Sigmoid colon (tissue), 7 donors: ENCODE measurements at places on chromosomes 12 and 14. TPM values are rescaled to one million over a fixed set of nuclear protein-coding genes. Genes with fewer than 3 reads are reported as not detected.
A peak's percentile ranks its signal among the peaks of the same experiment; 100 is the strongest.

DNA sequence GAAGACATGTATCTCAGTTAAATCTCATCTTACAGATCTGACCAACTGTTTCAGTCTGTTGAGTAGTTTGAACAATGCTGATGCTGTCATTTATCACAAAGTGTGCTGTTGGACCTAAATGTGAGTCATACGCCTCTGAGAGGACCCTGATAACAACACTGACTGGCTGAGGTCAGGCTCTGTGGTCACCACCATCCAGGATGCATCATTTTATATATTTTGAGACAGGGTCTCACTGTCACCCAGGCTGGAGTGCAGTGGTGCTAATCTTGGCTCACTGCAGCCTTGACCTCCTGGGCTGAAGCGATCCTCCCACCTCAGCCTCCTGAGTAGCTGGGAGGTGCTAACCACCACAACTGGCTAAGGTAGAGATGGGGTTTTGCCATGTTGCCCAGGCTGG is 181.0 kb upstream of the RGS6 start:
- H3K4me1 ChIP-seq = peaks cover 8% of the 10 kb centered on the region
- H3K4me3 ChIP-seq = no peak overlapping the region
- H3K27ac ChIP-seq = no peak overlapping the region
- no peaks in the 10 kb centered on the region for H3K36me3 ChIP-seq
- DNase-seq = no peak

AQP6 gene
- total RNA-seq = 0.14 TPM

HSPB8 gene
- 448 TPM for total RNA-seq

DNA sequence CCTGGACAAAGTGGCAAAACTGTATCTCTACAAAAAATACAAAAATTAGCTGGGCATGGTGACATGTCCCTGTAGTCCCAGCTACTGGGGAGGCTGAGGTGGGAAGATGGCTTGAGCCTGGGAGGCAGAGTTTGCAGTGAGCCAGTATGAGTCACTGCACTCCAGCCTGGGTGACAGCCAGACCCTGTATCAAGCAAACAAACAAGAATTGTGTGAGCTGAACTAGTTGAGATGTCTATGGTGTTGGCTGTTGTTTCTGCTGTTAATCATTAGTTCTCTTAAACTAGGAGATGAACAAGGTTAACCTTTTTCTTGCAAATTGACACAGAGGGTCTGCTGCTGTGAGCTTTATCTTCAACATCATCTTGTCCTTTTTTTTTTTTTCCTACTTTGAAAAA is 23.6 kb downstream of the RASSF3 start:
- H3K36me3 ChIP-seq = no peaks in the 10 kb centered on the region
- H3K27ac ChIP-seq = peak overlapping the region; percentile 66
- peaks cover 46% of the 10 kb centered on the region for H3K4me1 ChIP-seq
- DNase-seq = peak; percentile 76
- no peaks in the 10 kb centered on the region for H3K27me3 ChIP-seq

CCDC92 gene
- total RNA-seq = 30.0 TPM

GRCh38 chr14:100484531-100485267 is 102.5 kb downstream of the BEGAIN start:
- no peaks in the 10 kb centered on the region for H3K27me3 ChIP-seq
- no peaks in the 10 kb centered on the region for H3K4me1 ChIP-seq
- DNase-seq = no peak
- H3K4me3 ChIP-seq = no peak overlapping the region

GRCh38 chr14:88554457-88555286 is at the start of gene PTPN21:
Gene PTPN21, minus strand, starts transcription at chr14:88555007. Its CDS starts 4,590 bp downstream, at chr14:88550417.
- no peaks in the 10 kb centered on the region for H3K36me3 ChIP-seq
- H3K4me3 ChIP-seq = peak within 1 kb of the TSS; percentile 77
- no peaks in the 10 kb centered on the region for H3K27me3 ChIP-seq
- peak; percentile 88 for DNase-seq
- H3K4me1 ChIP-seq = peaks cover 39% of the 10 kb centered on the region
- H3K27ac ChIP-seq = peak within 1 kb of the TSS; percentile 93

DNA sequence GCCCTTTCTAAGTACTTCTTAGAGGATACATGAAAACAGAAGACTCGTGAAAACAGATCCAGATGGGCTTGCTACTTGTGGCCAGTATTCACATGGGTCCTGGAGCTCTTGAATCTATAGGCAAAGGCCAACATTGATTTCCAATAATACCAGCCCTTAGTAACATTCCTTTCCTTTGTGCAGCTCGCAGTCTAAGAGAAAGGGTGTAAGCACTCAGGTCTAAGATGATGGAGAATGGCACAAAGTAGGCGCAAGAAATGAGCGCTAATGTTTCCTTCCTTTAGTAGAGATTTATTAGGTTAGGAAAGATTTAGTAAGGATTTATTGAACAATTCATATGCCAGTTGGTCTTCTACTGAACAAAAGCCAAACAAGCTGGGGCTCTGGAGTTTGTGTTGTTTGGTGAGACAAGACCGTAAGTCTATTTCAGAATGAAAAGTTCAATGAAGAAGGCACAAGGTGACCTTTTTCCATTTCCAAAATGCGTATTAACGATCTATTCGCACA is 525 bp downstream of the RNU6-8 start:
- no peaks in the 10 kb centered on the region for H3K36me3 ChIP-seq
- peak overlapping the region; percentile 68 for H3K4me3 ChIP-seq
- no peak for DNase-seq
- H3K27ac ChIP-seq = peak overlapping the region; percentile 78

OR6C2 gene
- not detected for total RNA-seq

DNA sequence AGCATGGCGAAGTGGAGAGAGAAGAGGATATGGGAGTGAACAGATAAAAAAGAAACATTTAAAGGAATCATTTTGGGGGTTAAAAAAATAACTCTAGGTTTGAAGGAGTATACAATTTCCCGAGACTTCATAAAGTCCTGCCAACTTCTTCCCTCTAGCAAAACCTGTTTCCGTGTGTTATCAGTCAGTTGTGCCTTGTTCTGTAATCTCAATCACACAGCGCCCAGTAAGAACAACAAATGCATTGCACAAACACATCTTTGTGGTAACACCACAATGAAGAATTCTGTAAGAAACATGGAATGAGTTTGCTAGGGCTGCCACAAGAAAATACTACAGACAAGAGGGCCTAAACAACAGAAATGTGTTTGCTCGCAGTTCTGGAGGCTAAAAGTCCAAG is 144.7 kb upstream of the FUT8 start:
- no peak overlapping the region for H3K4me3 ChIP-seq
- no peaks in the 10 kb centered on the region for H3K36me3 ChIP-seq

DNA sequence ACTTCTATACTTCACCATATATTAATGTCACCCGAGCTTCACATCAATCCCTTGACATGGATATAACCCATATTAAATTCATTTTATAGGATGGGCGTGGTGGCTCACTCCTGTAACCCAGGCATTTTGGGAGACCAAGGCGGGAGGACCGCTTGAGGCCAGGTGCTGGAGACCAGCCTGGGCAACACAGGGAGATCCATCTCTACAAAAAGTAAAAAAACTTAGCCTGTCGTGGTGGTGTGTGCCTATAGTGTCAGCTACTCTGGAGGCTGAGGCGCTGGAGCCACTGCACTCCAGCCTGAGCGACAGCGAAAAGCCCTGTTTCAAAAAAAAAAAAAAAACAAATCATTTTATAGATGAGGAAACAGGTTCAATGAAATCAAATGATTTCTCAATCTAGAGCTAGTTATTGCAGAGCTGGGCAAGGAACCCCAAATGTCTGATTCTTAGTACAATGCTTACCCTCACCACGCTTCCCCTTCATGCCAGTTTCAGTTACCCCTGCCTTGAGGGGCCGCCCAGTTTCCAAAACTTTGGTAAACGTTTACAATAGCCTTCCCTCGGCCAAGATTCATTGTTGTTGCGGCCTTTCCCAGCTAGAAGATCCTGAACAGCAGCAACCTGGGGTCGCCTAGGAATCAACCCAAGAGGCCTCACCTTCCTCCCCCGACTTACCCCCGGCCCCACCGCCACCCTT is 751 bp downstream of the PSMB5 start:
- H3K27ac ChIP-seq = peak overlapping the region; percentile 97
- no peaks in the 10 kb centered on the region for H3K27me3 ChIP-seq
- no peak for DNase-seq

DNA sequence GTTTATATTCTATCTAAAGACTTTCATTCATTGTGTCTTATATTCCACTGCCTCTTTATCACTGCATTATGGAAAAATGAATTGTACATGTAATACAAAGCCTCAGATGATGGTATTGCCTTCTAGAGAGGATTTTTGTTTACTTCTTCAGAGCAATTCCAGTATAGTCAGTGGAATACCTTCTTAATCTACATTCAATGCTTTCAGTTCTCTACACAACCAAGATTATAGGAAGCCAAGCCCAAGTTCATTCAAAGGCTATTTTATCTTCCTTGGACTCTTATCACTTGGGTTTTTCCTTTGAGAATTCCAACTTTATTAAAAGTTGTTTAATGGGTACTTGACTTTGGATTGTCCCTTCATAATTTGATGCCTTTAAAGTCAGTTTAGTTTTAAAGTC is 1971.0 kb upstream of the FLRT2 start:
- DNase-seq = no peak
- no peaks in the 10 kb centered on the region for H3K27me3 ChIP-seq
- no peak overlapping the region for H3K27ac ChIP-seq
- no peaks in the 10 kb centered on the region for H3K4me1 ChIP-seq

GRCh38 chr12:110366321-110367142 is 37.0 kb downstream of the ANAPC7 start:
- no peak for DNase-seq
- H3K27ac ChIP-seq = peak overlapping the region; percentile 49
- H3K27me3 ChIP-seq = no peaks in the 10 kb centered on the region
- H3K36me3 ChIP-seq = no peaks in the 10 kb centered on the region
- peaks cover 24% of the 10 kb centered on the region for H3K4me1 ChIP-seq

DNA sequence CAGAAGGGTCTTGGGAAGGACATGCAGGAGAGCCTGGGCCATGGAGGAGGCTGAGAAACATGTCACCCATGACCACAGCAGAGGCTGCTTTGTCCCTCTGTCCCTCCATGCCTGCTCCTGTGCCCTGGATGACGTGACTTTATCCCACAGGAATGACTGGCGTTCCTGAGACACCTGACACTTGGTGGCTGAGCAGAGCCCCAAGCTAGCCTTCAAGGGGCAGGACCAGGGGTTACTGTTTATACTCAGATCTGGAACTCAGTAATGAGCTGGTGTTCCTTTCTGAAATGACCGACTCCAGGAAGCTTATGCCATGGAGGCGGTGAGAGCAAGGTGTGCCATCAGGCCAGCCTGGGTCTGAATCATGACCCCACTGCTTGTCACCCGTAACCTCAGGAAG is 44.2 kb downstream of the ZFP36L1 start:
- no peak for DNase-seq
- H3K27ac ChIP-seq = peak overlapping the region; percentile 61
- no peaks in the 10 kb centered on the region for H3K27me3 ChIP-seq
- no peaks in the 10 kb centered on the region for H3K36me3 ChIP-seq
- H3K4me1 ChIP-seq = no peaks in the 10 kb centered on the region

ASIC1 gene
- total RNA-seq = 4.8 TPM

- no peaks in the 10 kb centered on the region for H3K36me3 ChIP-seq
- no peak for DNase-seq
- H3K27me3 ChIP-seq = no peaks in the 10 kb centered on the region
- no peak overlapping the region for H3K4me3 ChIP-seq
- H3K4me1 ChIP-seq = no peaks in the 10 kb centered on the region
These were observed 224.4 kb downstream of the KSR2 start for GRCh38 chr12:117744418-117744817.

HELB gene
- 3.2 TPM for total RNA-seq

DNA sequence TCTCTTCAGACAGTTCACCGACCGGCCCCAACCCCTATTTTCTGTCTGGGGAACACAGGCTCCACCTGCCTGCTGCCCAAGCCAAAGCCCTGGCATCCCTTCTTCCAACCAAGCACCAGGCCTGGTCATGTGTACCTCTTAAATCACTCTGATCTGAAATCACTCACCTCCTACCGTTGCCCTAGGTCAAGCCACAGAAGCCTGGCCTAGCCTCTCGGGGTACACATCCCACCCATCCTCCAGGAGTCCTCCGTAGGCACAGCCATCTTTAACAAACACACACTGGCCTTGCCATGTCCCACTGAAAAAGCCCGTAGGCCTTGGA is 81.8 kb downstream of the IRF2BPL start:
- H3K4me1 ChIP-seq = peaks cover 38% of the 10 kb centered on the region
- no peaks in the 10 kb centered on the region for H3K27me3 ChIP-seq
- DNase-seq = no peak
- H3K27ac ChIP-seq = peak overlapping the region; percentile 78
- H3K36me3 ChIP-seq = no peaks in the 10 kb centered on the region

GRCh38 chr14:64260418-64260817 is 33.8 kb downstream of the ESR2 start:
- H3K27me3 ChIP-seq = no peaks in the 10 kb centered on the region
- H3K36me3 ChIP-seq = no peaks in the 10 kb centered on the region
- H3K27ac ChIP-seq = no peak overlapping the region
- H3K4me1 ChIP-seq = no peaks in the 10 kb centered on the region
- no peak for DNase-seq

RCOR1 gene
- total RNA-seq = 8.9 TPM

- H3K4me1 ChIP-seq = no peaks in the 10 kb centered on the region
- H3K27ac ChIP-seq = no peak overlapping the region
- H3K4me3 ChIP-seq = no peak overlapping the region
These were observed 90.4 kb downstream of the CCDC92 start for GRCh38 chr12:123882161-123882705.

- DNase-seq = peak; percentile 67
- H3K4me3 ChIP-seq = no peak overlapping the region
- peaks cover 10% of the 10 kb centered on the region for H3K4me1 ChIP-seq
These were observed 131.2 kb upstream of the DYRK2 start for GRCh38 chr12:67517181-67517887.

TMPRSS12 gene
- total RNA-seq = not detected

DNA sequence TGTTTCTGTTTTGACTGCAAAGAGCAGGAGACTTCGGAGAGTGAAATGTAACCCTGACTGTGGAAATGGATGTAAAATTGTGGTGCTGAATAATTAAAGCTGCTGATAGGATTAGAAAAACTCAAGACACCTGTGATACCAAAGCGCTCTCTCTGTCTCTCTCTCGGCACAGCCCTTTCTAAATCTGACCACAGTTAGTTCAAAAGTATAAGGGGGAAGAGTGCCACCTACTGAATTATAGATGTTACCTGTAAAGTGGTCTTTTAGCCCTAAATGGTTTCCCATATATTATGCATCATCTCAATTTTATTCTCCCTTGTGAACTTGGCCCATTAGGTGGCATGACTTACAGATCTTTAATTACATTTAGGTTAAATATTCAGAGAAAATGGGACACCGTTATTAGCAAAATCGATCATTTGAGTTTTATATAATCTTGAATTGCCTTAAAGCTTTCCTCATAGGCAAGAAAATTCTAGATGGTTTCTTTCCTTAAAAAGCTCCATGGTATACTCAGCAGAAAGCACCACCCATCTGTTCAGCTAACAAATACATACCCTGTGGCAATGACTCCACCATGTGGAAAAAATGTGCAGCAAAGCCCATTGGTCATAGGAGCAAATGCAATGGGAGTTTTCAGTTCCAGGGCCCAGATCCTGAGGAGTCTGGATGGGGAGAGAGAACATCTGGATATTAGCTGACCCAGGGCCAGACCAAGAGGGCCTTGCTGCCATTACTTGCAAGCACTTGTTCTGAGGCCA is 18.1 kb downstream of the RFC5 start:
- H3K27ac ChIP-seq = no peak overlapping the region
- H3K36me3 ChIP-seq = peaks cover 55% of the 10 kb centered on the region
- H3K4me1 ChIP-seq = no peaks in the 10 kb centered on the region
- DNase-seq = no peak

- no peaks in the 10 kb centered on the region for H3K4me1 ChIP-seq
- DNase-seq = peak; percentile 79
- H3K36me3 ChIP-seq = no peaks in the 10 kb centered on the region
- no peaks in the 10 kb centered on the region for H3K27me3 ChIP-seq
- H3K4me3 ChIP-seq = no peak overlapping the region
These were observed 135.9 kb downstream of the KTN1 start for GRCh38 chr14:55715889-55716288.
